ENCODE measurements at places on chromosomes 16 and 17.

GRCh38 chr17:36816214-36816906 is 120.9 kb upstream of the LHX1 start:
- DNase-seq, result no peak

GRCh38 chr17:71338396-71338795 is 782.4 kb upstream of the SOX9 start:
- DNase-seq, result no peak

GRCh38 chr17:66717641-66718058 is 117.3 kb upstream of the CACNG5 start:
- no peak for DNase-seq

DNA sequence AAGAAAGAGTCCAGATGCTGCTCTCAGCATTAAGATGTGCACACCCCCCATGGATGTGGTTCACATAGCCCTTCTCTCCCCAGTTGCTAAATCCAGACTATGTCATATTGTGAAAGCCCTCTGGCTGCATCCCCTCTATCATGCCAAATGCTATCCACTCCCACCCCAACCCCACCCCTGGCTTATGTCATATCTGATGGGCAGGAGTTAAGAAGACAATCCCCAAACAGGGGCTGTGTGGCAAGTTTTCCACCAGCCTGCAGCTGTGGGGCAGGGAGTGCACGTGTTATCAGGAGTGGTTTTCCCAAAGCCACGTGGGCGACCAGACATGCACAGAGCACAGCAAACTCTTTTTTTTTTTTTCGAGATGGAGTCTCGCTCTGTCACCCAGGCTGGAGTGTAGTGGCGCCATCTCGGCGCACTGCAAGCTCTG is 10.0 kb downstream of the FAM117A start:
- DNase-seq, result no peak

DNA sequence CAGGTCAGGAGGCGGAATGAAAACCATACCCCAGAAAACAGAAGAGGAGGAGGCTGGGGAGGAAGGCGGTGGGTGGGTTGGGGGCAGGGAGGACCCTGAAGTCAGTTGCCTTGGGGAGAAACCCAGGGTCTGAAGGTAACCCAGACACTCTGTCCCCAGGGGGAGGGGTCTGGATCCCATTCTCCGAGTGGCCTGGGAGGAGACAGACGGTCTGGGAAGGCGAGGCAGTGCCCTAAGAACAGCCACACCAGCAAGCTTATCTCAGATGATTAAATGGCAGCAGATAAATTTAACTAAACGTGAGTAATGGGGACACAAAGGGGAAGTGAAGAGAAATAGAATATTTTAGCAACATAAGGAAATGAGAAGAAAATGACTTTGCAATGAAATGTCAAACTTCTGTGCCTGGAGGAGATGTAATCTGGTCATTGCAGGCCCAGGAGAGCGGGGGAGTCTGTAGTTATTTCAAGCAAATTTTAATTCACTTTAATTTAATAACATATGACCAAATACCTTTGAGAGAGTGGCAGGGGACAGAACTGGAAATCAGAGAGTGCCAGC is 21.4 kb upstream of the ZFP90 start:
- DNase-seq, result no peak

DNA sequence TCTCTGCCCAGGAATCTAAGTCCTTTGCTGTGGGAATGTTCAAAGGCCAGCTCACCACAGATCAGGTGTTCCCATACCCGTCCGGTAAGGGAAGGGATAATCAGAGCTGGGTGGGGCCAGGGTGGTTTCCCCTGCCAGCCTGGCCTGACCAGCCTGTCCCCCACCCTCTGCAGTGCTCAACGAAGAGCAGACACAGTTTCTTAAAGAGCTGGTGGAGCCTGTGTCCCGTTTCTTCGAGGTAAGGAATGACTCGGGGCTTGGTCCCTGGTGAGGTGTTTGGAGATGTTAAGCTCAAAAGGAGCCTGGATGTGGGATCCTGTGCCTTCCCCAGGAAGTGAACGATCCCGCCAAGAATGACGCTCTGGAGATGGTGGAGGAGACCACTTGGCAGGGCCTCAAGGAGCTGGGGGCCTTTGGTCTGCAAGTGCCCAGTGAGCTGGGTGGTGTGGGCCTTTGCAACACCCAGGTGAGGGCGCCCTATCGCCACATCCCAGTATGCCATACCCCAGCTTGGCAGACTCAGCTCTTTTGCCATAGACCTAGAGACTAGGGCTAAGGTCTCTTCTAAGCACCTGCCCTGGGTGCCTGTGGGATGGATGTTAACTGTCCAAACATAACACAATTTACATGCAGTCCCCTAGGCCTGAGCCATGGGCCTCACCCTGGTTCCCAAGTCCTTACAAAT is 997 bp downstream of the ACADVL start:
- DNase-seq, result peak; percentile 81

DNA sequence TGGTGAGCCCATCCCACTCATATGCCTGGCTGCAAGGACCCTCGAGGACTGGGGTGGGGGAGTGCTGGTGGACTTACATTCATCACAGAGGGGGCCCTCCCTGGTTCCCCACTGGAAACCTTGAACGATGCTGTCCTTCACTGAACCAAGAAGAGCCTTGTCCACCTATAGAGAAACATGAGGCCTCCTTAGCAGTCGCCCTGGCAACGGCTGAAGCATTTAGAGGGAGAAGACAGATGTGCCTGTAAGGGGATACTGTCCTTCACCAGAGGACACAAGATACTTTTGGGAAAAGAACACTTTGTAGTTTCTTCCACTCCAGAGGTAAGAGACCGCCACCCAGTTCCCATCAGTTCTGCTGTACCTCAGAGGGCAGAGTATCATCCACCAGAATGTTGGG is 6.5 kb downstream of the HIGD1B start:
- no peak for DNase-seq

- DNase-seq, result no peak
These were observed 19.2 kb downstream of the KDM8 start for GRCh38 chr16:27222249-27223225.

DNA sequence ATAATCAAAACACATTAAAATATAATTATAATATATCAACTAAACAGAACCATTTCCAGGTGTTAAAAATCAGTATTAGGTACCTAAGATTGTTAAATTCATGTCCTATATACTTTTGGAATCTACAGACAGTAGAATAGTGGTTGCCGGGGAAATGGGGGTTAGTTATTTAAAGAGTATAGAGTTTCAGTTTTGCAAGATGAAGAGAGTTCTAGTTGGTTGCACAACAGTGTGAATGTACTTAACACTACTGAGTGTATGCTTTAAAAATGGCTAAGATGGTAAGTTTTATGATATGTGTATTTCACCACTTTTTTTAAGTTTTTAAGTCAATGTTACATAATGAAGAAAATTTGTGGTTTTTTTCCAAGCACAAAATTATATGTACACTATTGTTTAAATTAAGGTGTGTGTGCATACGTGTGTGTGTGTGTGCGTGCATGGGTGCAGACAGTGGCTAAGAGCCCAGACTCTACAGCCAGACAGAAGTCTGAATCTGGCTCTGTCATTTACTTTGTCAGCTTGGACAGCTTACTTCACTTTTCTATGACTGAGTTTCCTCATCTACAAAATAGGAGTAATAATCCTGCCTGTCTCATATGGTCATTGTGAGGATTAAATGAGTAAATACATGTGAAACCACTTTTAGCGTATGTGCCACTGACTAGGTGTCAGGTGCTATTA is 25.3 kb upstream of the PHAF1 start:
- no peak for DNase-seq

DNA sequence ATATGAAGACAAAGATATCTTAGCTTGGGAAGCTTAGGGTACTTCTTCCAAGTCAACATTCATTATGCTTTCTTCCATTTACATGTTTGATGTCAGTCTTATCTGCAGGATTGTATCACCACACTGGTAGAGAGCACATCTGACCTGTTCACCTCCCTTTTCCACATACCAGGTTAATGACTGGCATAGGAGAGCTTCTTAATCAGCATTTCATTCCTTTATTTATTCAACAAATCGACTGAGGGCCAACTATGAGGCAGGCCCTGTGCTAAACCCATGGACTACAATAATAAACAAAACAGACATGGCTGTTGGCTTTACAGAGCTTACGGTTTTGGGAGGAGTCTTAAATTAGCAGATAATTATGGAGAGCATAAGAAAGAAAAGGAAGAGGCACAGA is 378.1 kb upstream of the CDH11 start:
- DNase-seq, result no peak
